Skin of body (tissue), 3 donors: ENCODE measurements at places on chromosomes 6 and 20. TPM values are rescaled to one million over a fixed set of nuclear protein-coding genes. Genes with fewer than 3 reads are reported as not detected.

The SLC22A1 gene
- 0.59 TPM for total RNA-seq

DNA sequence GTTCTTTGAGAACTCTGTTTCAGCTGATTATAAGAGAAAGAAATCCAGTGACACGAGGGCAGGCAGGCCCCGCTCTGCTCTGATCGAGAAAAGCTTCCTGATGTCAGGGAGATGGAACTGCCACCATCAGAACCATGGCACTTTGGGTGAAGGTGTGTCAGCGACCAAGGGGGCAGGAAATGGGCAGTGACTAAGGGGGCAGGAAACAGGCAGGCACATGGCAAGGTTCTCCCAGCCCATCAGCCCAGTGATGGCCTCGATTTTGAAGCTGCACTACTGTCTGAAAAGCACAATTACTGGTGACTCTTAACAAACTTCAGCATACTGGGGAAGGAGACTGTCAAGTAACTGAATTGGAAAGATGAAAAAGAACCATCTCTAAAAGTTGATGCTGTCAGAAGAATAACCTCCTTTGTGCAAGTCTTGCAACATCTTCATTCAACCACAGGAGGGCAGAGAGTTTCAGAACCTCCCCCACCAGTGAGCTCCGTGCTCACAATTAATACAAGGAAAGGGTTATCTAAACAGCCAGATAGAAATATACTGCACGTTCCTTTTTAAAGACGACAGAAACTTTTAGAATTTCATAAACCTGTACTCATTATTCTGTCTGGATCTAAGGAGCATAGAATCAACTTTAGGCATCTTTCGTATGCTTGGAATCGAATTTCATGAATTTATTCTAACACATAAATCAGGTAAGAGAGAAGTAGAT is 39.1 kb downstream of the TMX4 start:
- no peak for DNase-seq

GRCh38 chr6:11009353-11009752 is 34.8 kb downstream of the ELOVL2 start:
- DNase-seq, result no peak

DNA sequence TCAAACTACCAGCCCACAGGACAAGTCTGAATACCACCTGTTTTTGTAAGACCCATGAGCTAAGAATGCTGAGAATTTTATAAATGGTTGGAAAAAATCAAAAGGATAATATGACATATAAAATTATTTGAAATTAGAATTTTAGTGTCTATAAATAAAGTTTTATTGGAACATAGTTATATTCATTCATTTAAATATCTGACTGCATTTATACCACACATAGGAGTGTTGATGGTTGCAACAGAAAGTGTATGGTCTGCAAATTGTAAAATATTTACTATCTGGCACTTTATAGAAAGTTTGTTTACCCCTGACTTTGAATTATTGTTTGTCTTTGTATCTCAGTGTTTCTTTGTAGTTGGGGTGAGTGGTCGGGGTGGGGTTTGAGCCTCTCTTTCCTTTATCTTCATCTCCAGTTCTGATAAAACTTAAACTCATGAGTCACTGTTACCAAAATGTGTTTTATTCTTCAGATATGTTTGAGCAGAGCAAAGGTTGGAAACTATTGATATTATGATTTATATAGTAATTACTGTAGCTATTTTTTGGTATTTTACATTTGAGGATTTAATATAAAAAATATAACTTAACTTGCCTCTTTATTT is 55.5 kb downstream of the CD2AP start:
- no peak for DNase-seq
